ENCODE measurements at places on chromosomes 4 and X.

GRCh38 chr4:163473576-163473975, at the start of gene TKTL2:
Gene TKTL2 (minus strand): TSS chr4:163473754. CDS start chr4:163473734, 20 bp downstream.
- H3K27me3 ChIP-seq, result no peaks in the 10 kb centered on the region
- no peak within 1 kb of the TSS for H3K27ac ChIP-seq
- H3K4me1 ChIP-seq, result no peaks in the 10 kb centered on the region
- H3K36me3 ChIP-seq, result no peaks in the 10 kb centered on the region

- no peaks in the 10 kb centered on the region for H3K36me3 ChIP-seq
- no peaks in the 10 kb centered on the region for H3K27me3 ChIP-seq
- DNase-seq, result no peak
- no peak overlapping the region for H3K4me3 ChIP-seq
- H3K27ac ChIP-seq, result no peak overlapping the region
Measured at GRCh38 chrX:122567911-122568310, 616.2 kb upstream of the GRIA3 start.

DNA sequence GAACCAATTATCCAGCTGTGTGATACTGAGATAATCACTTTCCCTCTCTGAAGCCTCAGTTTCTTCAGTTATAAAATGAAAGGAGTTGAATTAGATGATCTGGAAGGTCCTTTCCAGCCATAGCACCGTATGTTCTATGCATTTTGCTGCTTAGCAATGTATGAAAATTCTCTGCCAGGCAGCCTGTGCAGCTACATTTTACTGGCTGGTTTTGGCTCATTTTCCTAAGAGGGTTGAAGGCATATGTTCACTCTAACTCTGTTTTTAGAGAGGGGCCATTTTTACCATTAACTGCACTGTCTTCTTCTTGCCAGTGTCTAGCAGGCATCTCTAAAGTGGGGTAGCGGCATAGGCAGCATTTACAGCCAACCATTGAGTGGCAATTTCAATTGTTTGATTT, 26.1 kb downstream of the TRPC5 start:
- H3K4me1 ChIP-seq, result no peaks in the 10 kb centered on the region
- no peak for DNase-seq
- no peaks in the 10 kb centered on the region for H3K36me3 ChIP-seq
- H3K27ac ChIP-seq, result no peak overlapping the region
- H3K27me3 ChIP-seq, result no peaks in the 10 kb centered on the region

DNA sequence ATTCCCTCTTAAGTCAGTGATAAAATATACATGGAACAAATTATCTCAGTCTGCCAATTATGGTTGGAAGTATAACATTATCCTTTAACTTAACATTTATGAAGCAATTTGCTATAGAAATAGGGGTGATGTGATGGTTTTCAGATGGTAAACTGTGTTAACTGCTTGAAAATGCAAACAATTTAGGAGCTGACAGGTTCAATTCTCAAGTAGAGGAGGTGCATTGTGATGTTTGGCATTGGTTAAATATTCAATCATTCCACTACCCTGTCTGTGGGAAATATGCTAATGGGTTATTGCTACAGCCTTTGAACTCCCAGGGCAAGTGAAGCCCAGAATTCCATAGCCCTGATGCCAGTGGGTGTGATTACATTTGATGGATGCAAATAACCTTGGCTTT, 243.4 kb upstream of the GK2 start:
- H3K27ac ChIP-seq, result no peak overlapping the region
- no peaks in the 10 kb centered on the region for H3K4me1 ChIP-seq
- no peak for DNase-seq
- no peak overlapping the region for H3K4me3 ChIP-seq
- H3K27me3 ChIP-seq, result no peaks in the 10 kb centered on the region

DNA sequence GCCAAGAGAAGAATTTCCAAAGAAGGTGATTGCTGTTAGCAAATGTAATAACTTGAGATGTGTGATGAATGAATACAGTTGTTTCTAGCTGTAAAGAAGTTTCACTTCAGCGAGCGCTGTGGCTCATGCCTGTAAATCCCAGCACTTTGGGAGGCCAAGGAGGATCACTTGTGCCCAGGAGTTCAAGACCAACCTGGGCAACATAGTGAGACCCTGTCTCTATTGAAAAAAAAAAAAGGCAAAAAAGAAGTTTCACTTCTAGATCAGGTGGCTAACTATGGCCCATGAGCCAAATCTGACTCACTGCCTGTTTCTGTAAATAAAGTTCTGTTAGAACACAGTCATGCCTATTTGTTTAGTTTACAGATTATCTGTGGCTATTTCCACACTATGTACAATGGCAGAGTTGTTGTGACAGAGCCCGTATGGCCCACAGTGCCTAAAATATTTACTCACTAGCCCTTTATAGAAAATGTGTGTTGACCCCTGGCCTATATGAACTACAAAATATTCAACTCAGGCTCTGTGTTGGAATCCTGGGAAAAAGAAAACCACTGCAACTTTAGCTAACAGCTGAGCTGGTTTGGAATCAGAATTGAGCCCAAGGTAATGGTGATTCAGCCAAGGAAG, 54.1 kb upstream of the PRPS1 start:
- H3K27me3 ChIP-seq, result no peaks in the 10 kb centered on the region
- H3K4me1 ChIP-seq, result no peaks in the 10 kb centered on the region
- no peak overlapping the region for H3K4me3 ChIP-seq

DNA sequence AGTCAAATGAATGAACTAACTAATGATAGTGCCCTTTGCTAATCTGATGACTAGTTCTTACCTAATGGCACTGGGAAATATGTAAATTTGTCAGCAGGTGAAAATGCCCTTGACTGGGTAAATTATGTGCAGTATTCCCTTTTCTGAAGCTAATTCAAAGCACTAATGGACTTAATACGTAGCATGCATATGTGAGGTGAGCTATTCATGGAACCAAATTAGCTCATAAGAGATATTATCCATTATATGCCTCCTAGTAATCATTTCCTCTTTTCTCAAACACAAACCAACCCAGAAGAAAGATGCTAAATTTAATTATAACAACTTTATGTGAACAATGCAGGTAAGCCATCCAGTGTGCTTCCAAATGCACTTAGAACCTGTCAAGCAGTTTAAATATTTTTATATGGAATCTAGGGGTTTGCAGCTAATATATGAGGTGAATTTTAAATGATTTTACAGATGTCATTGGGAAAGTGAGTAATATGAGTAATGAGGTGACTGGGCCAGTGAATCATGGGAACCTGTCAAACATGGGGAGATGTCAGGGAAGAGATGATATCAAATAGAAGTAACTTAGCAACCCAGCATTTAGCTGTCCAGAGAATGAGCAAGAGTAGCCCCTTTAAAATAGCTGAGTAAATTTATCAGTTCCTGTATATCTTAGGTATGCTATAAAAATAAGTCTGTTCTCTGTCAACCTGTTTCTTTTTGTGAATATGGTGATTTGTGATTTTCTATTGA, 315.0 kb downstream of the AFF2 start:
- H3K27ac ChIP-seq, result no peak overlapping the region
- no peak for DNase-seq
- H3K27me3 ChIP-seq, result no peaks in the 10 kb centered on the region
- no peaks in the 10 kb centered on the region for H3K36me3 ChIP-seq
- H3K4me1 ChIP-seq, result no peaks in the 10 kb centered on the region

DNA sequence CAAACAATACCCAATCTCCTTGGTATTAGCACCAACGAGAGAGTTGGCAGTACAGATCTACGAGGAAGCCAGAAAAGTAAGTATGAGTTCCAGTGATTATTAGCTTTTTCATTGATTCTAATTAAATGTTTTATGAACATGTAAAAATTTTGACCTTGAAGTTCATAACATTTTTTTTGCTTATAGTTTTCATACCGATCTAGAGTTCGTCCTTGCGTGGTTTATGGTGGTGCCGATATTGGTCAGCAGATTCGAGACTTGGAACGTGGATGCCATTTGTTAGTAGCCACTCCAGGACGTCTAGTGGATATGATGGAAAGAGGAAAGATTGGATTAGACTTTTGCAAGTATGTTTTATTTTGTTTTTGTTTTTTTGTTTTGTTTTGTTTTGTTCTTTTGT, 10.1 kb downstream of the DDX3X start:
- H3K27ac ChIP-seq, result no peak overlapping the region

- H3K27ac ChIP-seq, result no peak overlapping the region
- H3K4me3 ChIP-seq, result no peak overlapping the region
- H3K36me3 ChIP-seq, result peaks cover 10% of the 10 kb centered on the region
- DNase-seq, result no peak
- no peaks in the 10 kb centered on the region for H3K4me1 ChIP-seq
- no peaks in the 10 kb centered on the region for H3K27me3 ChIP-seq
Measured at GRCh38 chrX:72461766-72462165, 110.9 kb downstream of the HDAC8 start.

- H3K27me3 ChIP-seq, result no peaks in the 10 kb centered on the region
- H3K4me3 ChIP-seq, result no peak overlapping the region
- H3K27ac ChIP-seq, result no peak overlapping the region
- H3K4me1 ChIP-seq, result no peaks in the 10 kb centered on the region
- no peaks in the 10 kb centered on the region for H3K36me3 ChIP-seq
Measured at GRCh38 chrX:34426334-34426733, 230.8 kb downstream of the TMEM47 start.

- no peak overlapping the region for H3K4me3 ChIP-seq
- H3K4me1 ChIP-seq, result peaks cover 16% of the 10 kb centered on the region
- H3K36me3 ChIP-seq, result no peaks in the 10 kb centered on the region
Measured at GRCh38 chrX:9635803-9636202, 129.8 kb downstream of the GPR143 start.

DNA sequence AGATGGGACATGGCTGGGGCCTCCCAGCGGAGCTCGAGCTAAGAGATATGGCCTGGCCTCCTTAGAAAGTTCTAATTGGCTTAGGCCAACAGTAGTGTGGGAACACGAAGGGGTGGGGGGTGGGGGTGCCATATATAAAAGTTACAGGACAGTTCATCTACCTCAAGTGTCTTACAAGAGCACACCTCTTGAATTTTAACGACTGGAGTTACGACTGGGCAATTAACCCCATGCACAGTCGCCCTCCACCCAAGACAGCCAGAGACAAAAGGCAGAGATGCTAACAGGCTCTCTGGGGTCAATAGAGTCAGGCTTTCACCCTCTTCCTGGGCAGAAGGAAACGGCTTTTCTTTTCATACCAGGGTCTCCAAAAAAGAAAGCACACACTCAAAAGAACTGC, 302.2 kb downstream of the BCOR start:
- H3K27ac ChIP-seq, result no peak overlapping the region
- no peaks in the 10 kb centered on the region for H3K36me3 ChIP-seq
- H3K4me3 ChIP-seq, result no peak overlapping the region
- no peak for DNase-seq
- H3K27me3 ChIP-seq, result no peaks in the 10 kb centered on the region
- peaks cover 2% of the 10 kb centered on the region for H3K4me1 ChIP-seq

DNA sequence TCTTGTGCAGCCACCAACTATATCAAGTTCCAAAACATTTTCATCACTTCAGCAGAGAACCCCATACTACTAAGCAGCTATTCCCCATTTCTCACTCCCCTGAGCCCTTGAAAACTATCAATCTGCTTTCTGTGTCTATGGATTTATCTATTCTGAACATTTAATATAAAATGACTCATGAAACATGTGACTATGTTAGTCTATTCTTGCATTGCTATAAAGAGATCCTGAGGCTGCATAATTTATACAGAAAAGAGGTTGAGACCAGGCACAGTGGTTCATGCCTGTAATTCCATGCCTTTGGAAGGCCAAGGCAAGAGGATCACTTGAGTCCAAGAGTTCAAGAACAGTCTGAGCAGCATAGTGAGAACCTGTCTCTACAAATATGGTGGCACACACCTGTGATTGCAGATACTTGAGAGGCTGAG, 10.6 kb upstream of the C1QTNF7 start:
- H3K4me1 ChIP-seq, result peaks cover 20% of the 10 kb centered on the region
- DNase-seq, result no peak
- no peaks in the 10 kb centered on the region for H3K36me3 ChIP-seq
- no peak overlapping the region for H3K4me3 ChIP-seq

GRCh38 chr4:174084981-174085380, 198.5 kb downstream of the FBXO8 start:
- H3K27ac ChIP-seq, result no peak overlapping the region
- no peaks in the 10 kb centered on the region for H3K36me3 ChIP-seq
- H3K4me3 ChIP-seq, result no peak overlapping the region
- peaks cover 3% of the 10 kb centered on the region for H3K27me3 ChIP-seq
- DNase-seq, result no peak
- no peaks in the 10 kb centered on the region for H3K4me1 ChIP-seq

GRCh38 chrX:77793946-77794345, 7.9 kb upstream of the ATRX start:
- no peak overlapping the region for H3K4me3 ChIP-seq
- no peak for DNase-seq
- no peaks in the 10 kb centered on the region for H3K36me3 ChIP-seq
- H3K4me1 ChIP-seq, result no peaks in the 10 kb centered on the region

DNA sequence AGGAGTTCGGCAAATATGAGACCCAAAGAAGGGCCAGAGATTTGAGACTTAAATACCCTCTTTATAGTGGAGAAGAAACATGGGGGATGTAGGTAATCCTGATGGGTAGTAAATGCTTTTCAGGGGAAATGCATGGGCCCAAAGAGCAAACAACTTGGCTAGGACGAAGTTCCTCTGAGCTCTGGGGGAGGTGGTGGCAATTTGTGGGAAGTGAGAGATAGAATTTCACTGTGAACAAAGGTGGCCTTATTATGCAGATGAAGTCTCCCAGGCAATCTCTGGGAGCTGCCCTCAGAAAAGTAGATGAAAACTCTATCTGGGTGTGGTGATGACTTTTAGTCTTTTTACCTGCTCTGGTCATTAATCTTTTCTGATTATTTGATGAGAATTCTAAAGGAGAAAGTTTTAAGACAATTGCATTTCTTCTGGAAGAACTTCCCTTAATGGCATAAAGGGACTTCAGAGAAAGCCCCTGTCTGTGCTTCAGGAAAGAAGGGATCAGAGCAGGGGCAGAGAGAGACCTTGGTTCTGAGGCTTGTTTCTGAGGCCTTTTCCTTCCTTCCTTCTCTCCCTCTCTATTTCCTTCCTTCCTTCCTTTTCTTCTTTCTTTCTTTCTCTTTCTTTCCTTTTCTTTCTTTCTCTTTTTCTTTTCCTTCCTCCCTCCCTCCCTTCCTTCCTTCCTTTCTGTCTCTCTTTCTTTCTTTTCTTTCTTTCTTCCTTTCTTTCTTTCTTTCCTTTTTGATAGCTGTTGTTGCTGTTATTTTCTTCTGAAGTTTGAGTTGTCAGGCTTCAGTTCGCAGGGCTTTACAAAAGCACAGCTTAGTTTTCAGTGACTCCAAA, 37.5 kb upstream of the MAOA start:
- H3K36me3 ChIP-seq, result no peaks in the 10 kb centered on the region
- H3K4me3 ChIP-seq, result no peak overlapping the region
- no peaks in the 10 kb centered on the region for H3K4me1 ChIP-seq
- no peaks in the 10 kb centered on the region for H3K27me3 ChIP-seq
- H3K27ac ChIP-seq, result no peak overlapping the region
